ENCODE measurements at places on chromosomes 4 and X. TPM values are rescaled to one million over a fixed set of nuclear protein-coding genes. Genes with fewer than 3 reads are reported as not detected.

DNA sequence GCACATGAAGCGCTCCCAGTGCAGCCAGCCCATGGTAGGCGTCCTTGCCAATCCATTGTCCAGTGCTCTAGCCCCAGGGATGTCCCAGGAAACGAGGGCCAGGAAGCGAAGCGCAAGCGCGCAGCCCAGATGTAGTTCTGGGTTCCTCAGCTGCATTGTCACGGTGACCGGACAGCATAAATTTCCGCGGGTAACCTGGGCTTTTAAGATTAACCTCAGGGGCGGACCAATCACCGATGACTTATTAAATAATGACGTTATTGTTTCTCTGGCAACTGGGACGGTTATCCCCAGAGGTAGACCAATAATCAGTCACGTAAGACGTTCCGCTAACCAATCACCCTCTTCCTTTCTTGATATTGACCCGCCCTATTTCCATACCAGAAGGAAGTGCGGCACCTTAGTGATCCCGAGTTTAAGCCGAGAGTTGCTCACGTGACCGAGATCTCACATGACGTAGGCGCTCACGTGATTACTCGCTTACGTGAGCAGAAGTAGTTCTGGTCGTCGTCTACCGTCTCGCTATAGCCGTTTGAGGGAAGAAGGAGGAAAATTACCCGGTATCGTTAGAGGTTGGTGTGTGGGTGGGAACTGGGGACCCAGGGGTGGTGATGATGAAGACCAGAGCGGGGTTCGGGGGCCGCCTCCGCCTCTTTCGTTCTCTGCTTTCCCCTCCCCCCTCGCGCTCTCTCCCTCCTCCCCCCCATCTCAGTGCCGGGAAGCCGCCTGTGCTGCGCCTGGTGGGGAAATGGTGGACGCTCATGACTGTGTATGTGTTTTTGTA lies at the start of the genes GLA and HNRNPH2:
GLA (minus strand) TSS at position 178 of the 784 bp plus-strand sequence; CDS start at position 156, 22 bp downstream.
HNRNPH2 (plus strand) TSS at position 475 of the 784 bp plus-strand sequence. CDS start 3,767 bp downstream, outside the sequence.
- DNase-seq: peak; percentile 99

DNA sequence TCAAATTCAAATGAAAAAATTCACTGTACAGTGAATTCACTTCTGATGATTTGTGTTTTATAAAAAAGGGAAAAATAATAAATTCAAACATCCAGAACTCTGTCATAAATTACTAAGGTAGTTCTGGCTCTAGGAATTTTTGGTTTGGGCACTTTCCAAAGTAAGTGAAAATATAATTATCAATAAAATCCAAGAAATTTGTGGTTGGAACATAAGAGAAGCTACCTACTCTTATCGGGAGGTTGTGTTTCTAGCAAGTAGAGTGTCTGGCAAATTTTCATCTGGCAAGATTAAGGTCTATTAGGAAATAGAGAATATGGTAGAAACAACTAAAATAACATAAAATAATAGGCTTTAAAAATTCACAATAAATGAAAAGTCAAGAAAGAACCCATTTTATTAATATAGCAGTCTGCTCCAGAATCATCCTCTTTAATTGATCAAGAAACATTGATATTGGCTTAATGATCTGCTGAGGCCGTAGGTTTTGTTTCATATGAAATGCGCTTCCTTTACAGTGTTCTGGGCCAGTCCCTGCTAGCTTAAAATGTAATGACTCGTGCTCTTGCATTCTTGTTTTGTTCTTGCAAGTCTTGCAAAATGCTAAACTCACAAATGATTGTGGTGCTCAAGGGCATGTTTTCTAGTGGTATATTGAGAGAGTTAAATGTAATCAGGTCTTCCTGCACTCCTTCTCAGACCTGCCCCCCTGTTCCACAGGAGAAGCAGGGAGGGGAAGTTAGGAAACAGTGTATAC lies 331.4 kb downstream of the RAPGEF2 start:
- no peak for DNase-seq

DNA sequence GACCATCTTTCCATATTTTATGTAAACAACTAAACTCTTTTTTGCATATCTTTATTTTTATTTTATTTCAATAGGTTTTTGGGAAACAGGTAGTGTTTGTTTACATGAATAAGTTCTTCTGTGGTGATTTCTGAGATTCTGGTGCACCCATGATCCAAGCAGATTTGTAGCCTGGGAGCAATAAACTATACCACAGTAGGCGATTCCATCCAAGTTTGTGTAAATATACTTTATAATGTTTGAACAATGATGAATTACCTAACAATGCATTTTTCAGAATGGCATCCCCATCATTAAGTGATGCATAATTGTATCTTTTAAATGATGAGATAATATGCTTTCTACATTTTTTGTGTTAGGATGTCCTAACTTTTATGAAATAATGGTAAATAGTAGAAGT lies 39.2 kb upstream of the CYSLTR1 start:
- DNase-seq: no peak

DNA sequence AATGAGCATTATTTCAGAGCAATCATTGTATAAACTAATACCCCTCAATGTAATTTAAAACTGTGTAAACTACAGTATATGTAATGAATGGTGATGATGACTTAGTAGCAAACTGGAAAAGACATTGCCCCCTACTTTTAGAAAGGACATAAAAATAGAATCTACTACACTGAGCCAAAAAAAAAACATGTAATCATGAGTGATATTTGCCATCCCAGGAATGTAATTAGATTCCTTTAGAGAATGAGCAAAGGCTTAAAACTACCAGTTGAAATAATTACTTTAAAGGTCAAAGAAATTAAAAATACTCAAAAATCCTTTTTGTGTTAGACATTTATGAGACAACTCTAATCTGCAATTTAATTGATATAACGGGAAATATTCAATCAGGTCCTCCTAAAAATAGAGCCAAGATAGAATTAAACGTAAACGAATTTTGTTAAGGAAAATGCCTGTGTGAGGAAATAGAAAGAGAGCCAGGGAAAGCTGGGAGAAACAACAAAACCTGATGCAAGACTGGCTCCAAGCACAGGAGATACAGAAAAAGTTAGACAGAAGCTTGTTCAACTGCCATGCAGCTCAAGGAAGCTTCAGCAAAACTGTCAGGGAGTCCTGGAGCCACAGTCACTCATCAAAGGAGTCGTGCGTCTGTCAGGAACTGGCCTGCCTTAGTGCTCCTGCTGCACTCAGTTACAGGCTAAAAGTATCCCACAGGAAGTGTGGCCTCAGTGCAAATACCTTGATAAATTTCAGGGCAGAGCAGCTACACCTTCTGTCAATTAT lies 655.7 kb upstream of the INTU start:
- peak; percentile 50 for DNase-seq

DNA sequence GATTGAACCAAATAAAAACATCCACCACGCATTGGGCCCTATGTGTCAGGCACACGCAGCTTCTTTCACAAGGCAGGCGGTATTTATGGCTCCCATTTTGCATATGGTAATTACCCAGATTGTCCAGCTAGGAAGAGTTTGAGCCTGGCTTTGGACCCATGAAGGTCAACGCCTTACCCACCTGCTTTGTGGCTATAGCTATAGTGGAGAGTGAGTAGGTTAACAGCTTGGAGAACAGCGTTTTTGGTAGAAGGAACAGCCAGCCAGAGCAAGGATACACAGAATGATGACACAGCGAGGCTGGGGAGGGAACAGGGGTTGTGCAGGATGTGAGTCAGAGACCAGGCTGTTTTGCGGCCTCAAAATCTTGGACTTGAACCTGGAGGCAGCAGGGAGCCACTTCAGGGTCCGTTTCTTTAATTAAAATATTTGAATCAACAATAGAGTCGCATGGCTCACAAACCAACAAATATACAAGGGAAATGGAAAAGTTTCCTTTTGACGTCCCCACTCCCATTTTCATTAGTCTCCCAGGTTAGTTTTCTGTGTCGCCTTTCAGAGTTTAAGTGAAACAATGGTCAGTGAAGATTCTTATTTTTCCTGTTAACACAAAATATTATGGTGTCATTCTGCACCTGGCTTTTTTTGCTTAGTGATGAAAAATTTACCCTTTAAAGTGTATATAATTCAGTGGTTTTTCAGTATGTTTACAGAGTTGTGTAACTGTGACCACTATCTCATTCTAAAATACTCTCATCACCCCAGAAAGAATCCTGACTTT lies 118.2 kb upstream of the STX18 start:
- DNase-seq: no peak

GRCh38 chr4:4308800-4309441 lies 18.9 kb downstream of the ZBTB49 start:
- peak; percentile 20 for DNase-seq

GRCh38 chr4:169147191-169147590 lies 123.6 kb downstream of the SH3RF1 start:
- no peak for DNase-seq

GRCh38 chr4:189838821-189839497 lies 101.7 kb upstream of the FRG1 start:
- no peak for DNase-seq

- DNase-seq: no peak
These were observed 578 bp upstream of the CORIN start for GRCh38 chr4:47838445-47838844.

DNA sequence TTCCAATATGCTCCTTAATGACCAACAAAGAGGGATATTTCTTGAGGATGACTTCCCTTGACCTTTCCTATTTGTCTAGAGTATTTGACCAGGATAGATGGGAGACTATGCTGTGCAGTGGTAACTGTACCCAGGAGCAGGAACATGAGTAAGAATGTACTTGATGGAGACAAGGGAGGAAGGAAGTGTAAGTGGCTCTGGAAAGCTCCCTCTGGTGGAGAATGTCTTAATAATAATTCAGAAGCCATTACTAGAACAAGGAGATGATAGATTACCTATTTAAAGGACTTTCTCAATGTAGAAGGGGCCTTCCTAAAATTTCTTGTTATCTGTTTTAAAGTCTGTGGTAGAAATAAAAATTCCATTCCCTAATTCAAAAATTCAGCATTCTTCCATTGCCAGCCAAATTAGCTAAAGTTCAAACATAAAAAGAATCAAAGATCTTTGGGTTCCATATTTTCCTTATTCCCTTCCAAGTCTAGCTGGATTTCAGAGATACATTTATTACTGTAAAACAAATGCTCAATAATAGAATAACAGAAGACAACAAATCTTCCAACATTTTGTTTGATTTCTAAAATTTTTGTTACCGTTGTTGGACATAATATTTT lies 83.8 kb downstream of the GRID2 start:
- DNase-seq: peak; percentile 49

GRCh38 chrX:3271183-3271833 lies 75.1 kb downstream of the MXRA5 start:
- DNase-seq: peak; percentile 54

DNA sequence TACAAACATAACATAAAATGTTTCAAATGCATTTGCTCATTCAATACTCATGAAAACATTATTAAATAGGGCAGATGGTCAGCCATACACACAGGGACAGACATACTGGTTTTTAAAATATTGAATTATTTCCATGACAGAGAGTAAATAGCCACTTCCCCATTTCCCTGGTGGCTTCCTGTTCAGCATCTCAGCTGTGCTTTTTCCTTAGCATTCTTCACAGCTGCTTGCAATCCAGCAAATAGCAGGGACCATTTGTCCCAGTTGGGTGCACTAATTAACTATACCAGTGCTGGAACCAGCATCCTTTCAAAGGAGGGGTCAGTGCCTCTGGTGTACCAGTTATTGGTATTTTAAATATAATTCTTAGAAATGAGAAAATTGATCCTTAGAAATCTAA lies 964.7 kb downstream of the RAB28 start:
- peak; percentile 18 for DNase-seq

DNA sequence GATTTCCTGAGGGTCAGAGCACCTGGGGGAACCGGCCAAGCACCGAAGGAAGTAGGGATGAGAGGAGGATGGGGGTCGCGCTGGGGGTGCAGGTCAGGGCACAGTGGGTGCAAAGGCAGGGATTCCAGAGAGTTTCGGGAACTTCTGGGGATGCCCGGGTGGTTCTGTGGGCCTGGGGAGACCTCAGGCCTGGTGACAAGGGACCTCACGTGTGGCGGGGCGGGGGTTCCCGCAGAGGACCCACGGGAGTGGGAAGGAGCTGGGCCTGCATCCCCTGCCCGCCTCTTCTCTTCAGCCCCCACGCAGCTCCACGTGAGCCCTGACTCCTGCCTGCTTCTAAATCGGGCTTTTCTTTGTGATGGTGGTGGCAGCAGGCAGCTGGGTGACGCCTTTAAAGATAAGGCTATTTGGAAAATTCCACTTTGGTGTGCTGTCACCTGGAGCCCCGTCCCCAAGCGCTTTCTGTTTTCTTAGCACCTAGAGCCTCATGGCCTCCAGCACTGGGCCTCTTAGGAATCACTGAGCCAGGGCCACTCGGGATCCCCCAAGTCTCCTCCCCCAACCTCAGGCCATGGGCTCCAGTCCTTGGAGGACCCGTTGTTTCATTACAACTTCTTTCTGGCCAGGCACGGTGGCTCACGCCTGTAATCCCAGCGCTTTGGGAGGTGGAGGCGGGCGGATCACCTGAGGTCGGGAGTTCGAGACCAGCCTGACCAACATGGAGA lies 7.1 kb upstream of the TBC1D14 start:
- DNase-seq: no peak

Gene STOX2
- 7.3 TPM for total RNA-seq

Gene ARMCX1
- 74.7 TPM for total RNA-seq

Gene ASB11
- total RNA-seq: 9.4 TPM

Gene TCEAL5
- 2.9 TPM for total RNA-seq

Gene RNF150
- total RNA-seq: 37.6 TPM

Gene RAB39B
- 0.40 TPM for total RNA-seq
